ENCODE measurements at places on chromosomes 1 and 21.
A peak's percentile ranks its signal among the peaks of the same experiment; 100 is the strongest.

- DNase-seq = no peak
Observed at GRCh38 chr1:167297222-167298214, 76.8 kb downstream of the POU2F1 start.

- no peak for DNase-seq
Observed at GRCh38 chr1:234970401-234970730, 158.3 kb downstream of the TOMM20 start.

DNA sequence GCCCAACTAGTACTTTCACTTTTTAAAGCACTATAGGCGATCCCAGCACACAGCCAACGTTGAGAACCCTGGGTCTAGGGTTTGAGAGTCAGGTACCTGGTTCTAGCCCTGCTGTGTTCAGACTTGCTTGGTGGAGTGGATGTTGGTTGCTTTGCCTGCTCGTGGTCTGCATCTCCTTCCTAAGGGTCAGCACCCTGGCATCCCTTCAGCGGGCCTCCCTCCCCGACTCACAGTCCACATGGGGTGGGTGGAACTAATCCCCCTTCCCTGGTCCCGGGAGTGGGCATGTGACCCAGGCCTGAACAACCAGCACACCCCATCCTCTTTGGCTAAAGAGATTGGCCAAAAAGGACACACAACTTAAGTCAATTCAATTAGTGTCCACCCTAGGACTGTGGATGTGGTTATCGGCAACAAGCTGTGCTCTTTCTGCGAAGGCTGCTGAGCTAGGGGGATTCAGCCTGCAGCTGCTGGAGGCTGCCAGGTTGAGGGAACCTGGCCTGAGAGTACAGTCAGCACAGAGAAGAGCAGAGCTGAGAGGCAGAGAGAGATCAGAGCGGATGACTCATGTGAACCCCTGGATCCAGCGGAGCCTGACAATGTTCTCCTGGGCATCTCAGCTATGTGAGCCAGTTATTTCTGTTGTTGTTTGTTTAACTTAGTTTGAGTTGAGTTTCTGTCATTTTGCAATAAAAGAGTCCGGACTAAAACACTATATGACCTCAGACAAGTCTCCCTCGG lies 138.9 kb downstream of the ACTL8 start:
- DNase-seq = no peak

DNA sequence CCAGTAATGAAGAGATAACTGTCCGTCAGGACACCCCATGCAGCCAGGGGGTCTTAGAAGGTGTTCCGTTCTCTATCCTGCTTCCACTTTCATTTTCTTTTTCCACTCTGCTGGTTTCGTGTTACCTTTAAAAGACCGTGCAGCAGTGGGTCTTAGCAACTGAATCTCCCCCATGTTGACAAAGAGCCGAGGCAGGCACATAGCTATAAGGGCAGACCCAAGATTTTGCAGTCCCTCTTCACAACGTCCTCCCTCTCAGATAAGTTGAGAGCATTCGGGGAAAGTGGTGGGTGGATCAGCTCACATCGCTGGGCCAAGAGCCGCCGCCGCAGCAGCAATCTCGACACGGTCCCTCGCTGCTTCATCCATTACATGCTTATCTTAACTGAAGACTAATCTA lies 355.5 kb downstream of the LMO4 start:
- no peak for DNase-seq

DNA sequence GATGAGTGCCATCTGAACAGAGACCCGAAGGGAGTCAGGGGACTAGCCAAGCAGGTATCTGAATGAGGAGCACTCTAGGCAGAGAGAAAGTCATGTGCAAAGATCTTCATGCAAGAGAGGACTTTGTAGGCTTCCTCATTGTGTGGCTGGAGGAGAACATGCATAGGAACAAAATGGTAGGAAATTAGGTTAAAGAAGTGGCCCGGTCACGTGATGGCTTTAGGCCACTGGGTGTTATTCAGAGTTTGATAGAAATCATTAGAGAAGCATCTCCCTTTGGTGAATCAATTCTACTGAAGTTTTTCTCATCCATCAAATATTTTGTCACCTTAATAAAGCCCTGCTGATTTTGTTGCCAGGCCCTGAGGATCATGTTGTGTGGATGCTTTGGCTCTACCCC lies 45.8 kb upstream of the KCTD3 start:
- no peak for DNase-seq

GRCh38 chr1:156553860-156554485 lies 18.4 kb downstream of the IQGAP3 start:
- DNase-seq = no peak

DNA sequence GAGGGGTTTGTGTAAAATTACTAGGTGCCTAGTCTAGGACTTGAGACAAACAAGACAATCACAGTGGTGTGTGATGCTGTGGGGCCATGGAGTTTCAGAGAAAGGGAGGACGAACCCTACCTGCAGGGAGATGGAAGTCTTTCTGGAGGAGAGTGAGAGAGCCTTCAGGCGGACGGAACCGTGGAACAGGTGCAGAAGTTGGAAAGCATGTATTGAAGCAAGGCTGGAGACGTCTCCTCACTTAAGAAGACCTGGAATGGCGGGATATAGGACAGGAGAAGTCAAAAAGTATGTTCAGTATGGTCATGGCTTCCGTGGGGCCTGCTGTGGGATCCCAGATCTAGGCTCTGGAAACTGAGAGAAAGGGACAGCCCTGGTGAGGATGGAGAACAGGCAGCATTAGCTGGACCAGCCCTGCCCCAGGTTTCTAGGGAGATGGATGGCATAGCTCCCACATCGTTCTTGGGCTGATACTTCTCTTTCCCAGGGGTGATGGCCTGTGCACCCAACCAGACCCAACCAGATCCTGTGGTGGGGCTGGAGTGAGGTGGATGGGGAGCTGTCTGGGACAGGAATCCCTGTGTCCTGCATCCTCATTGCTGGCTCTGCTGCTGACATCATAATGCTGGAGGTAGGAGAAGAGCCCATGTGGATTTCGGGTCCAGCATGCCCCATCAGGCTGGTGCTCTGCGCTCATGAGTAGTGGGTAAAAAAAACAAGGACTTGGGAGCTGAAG lies 15.0 kb upstream of the LRP8 start:
- DNase-seq = peak; percentile 10

DNA sequence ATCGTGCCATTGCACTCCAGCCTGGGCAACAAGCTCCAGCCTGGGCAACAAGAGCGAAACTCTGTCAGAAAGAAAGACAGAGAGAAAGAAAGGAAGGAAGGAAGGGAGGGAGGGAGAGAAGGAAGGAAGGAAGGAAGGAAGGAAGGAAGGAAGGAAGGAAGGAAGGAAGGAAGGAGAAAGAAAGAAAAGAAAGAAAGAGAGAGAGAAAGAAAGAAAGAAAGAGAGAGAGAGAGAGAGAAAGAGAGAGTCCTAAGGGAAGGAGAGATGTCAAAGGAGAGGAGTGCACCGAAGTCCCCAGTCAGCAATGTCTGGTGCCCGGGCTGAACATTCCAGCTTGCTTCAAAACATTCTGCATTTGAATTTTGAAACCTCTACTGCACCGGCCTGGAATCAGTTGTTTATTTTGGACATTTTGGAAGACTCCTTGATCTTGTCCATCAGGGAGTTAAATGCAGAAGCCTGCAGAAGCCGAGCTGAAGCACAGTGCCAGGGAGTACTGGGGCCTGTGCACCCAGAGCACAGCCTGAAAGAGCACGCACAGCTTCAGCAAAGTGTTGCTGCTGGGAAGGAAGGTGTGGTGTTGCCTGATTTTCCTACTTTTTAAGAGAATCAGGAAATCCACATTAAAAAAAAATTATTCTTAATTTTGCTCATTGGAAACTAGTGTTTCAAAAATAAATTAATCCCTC lies 3.7 kb upstream of the IGSF3 start:
- no peak for DNase-seq

GRCh38 chr1:177471244-177471643 lies 300.5 kb downstream of the BRINP2 start:
- no peak for DNase-seq

DNA sequence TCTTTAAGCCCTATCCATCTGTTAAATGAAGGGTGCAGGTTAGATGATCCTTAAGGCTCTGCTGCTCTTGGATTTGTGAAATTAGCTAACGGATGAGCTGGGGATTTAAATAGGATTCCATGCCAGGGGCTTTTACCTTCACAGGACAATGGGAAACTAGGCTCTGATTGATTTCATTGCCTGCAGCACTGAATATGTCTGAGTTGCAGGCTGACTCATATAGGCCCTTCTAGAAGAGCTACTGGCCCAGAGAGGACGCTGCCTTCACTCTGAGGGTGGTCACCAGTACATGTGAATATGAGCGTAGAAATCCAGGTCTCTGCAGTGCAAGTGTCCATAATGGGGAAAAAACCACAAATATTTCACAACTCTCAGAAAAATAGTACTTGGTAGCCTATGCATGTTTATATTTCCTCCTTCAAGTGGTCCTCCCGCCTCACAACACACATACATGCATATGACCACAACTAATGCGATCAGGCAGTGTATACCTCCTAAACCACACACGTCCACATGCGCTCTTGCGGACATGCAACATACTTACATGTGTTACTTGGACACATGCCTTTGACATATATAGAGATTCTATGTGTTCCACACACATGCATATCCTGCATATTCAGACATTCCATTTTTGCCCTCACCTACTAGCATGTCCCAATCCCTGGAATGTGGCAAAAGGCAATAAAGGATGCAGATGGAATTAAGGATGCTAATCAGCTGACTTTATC lies 233.8 kb upstream of the JUN start:
- no peak for DNase-seq

DNA sequence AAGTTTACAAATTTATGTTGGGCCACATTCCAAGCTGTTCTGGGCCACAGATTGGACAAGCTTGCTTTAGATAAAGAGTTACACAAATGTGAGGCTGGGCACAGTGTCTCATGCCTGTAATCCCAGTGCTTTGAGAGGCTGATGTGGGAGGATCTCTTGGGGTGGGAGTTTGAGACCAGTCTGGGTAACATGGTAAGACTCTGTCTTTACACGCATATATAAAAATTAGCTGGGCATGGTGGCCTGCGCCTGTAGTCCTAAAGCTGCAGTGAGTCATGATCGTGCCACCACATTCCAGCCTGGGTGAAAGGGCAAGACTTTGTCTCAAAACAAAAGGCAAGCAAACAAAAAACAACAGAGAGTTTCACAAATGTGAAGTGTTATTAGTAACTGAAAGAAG lies 5.9 kb upstream of the VCAM1 start:
- no peak for DNase-seq

DNA sequence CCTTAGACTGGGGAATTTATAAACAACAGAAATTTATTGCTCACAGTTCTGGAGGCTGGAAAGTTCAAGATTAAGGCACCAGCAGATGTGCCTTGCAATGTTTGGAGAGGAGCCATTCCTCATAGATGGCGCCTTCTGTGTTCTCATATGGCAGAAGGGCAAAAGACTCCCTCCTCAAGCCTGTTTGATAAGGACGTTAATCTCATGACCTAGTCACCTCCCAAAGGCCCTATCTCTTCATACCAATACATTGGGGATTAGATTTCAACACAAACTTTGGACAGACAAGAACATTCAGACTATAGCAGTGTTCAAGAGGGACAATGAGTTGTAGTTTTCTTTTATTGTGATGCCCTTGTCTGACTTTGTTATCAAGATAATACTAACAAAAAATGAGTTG lies 34.3 kb downstream of the PSMG1 start:
- no peak for DNase-seq

GRCh38 chr1:1051127-1051810 lies 22.8 kb downstream of the RNF223 start:
- DNase-seq = no peak

DNA sequence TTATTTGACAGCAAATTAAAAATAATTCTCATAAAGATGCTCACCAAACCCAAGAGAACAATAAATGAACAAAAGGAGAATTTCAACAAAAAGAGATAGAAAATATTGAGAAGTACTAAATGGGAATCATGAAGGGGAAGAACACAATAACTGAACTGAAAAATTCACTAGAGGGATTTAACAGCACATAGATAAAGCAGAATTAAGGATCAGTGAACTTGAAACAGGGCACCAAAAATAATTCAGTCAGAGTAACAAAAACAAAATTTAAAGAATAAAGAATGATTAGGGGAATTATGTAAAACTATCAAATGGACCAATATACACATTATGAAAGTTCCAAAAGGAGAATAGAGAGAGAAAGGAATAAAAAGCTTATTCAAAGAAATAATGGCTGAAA lies 7.8 kb downstream of the ADAM30 start:
- no peak for DNase-seq

- no peak for DNase-seq
Observed at GRCh38 chr21:40047211-40047610, 180.0 kb downstream of the PCP4 start.

GRCh38 chr21:28975397-28975796 lies 17.3 kb downstream of the LTN1 start:
- no peak for DNase-seq

- DNase-seq = no peak
Observed at GRCh38 chr1:153626904-153627714, at the start of gene S100A13. Gene S100A13, minus strand, starts transcription at chr1:153627505. Its CDS starts 1,033 bp downstream, at chr1:153626472.

GRCh38 chr1:205273551-205273982 lies 45.8 kb downstream of the TMCC2 start:
- DNase-seq = peak; percentile 89

DNA sequence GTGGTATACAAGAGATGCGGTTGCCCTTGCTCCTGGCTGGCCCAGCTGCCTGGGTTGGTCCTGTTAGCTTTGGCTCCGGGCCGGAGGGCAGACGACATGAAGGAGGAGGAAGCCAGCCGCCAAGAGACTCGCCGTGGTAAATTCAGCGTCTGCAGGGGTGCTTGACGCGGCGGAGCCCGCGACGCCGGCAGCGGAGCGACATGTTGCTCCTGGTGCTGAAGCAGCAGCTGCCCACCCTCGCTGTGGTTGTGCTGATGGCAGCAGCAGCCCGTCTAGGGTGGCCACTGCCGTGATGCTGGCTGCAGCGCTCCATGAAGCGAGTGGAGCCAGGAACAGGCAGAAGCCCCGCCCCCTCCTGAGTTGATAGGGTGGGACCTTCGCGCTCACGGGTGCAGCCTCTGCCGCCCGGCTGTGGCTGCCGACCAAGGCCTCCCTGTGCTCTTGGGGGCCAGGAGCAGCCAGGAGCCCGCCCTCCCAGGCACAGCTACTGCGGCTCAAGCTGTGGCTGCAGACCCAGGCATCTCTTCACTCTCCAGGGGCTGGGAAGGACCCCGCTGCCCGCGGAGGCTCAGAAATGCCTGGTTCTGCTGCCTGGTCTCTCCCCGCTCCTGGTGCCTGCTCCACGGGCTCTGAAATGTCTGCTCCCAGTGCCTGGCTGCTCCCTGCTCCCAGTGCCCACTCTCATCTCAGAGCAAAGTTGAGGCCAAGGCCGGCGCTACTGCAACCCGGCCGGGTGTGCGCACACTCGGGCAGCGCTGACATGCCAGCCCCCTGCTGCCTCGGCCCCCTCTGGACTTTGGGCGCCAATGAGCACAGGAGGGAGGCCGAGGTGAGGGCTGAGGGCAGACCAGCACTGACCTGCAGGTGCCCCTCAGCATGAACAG lies 4.4 kb upstream of the ZNF692 start:
- DNase-seq = peak; percentile 86

DNA sequence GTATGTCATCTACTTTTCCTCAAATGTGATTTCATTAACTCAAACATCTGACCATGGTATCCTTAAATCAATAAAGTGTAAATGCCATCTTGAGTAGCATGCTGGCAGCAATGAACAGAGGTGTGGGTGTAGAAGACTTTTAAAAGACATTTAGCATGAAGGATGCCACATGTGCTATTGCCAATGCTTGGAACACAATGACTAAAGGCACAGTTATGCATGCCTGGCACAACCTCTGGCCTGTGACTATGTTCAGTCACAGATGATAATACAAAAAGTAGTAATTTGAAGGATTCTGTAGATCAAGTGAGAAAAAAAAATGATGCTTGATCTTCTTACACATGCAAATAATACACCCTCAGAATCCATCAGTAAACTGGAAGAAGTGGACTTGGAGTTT lies 938.9 kb upstream of the ADGRL4 start:
- DNase-seq = no peak

GRCh38 chr1:113488576-113489177 lies 98.4 kb downstream of the MAGI3 start:
- DNase-seq = no peak

Data from activated CD8-positive, alpha-beta T cell treated with anti-CD3 and anti-CD28 coated beads, Interleukin-2, amount 10 ng/mL, durations not matched to agents 7 days and 5 days (primary cell).